ENCODE measurements at places on chromosomes 12 and 14.

- DNase-seq: no peak
Observed at GRCh38 chr14:73365727-73366126, 92.6 kb downstream of the NUMB start.

- no peak for DNase-seq
Observed at GRCh38 chr14:77241955-77242354, 29.1 kb downstream of the NGB start.

DNA sequence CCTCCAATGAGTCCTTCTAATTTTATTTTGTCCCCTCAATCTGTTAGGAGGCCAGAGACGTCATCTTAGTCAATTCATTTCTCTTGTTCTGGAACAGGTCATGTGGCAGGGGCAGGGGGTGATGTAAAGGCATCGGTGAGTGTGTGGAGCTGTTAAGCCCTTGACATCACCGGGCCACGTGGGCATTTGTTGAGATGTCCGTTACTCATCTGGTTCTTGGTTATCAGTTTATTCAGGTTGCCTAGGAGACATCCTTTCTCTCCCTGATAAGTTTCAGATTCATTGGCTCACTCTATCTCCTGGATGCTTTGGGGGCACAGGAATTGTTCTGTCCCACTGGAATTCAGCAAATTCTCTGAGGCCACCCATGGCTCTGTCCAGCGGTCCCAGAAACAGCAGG is 33.6 kb upstream of the SEL1L start:
- DNase-seq: no peak

DNA sequence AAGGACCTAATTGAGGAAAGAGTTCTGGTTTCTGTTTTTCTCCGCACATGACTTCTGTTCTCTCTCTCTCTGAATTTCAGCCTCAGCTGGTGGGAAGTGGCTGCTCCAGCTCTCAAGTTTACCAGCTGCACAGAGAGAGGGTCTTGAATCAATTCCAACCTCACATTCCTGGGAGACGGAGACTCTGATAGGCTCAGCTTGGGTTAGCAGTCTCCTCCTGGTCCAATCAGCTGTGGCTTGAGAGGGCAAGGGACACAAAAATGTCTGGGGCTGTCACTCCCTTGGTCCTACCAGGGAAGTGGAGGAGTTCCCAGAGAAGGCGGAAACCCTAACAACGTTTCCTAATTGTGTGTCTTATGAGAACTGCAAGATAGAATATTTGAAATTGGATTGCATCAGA is 7.0 kb downstream of the CCDC63 start:
- DNase-seq: no peak

- no peak for DNase-seq
Observed at GRCh38 chr12:4786795-4787194, 66.6 kb downstream of the GALNT8 start.

- DNase-seq: no peak
Observed at GRCh38 chr14:24576182-24576581, at the start of gene CTSG. Gene CTSG, minus strand, starts transcription at chr14:24576250. Its CDS starts 27 bp downstream, at chr14:24576223.

GRCh38 chr14:24347134-24347533 is 7.3 kb upstream of the RIPK3 start:
- DNase-seq: no peak

DNA sequence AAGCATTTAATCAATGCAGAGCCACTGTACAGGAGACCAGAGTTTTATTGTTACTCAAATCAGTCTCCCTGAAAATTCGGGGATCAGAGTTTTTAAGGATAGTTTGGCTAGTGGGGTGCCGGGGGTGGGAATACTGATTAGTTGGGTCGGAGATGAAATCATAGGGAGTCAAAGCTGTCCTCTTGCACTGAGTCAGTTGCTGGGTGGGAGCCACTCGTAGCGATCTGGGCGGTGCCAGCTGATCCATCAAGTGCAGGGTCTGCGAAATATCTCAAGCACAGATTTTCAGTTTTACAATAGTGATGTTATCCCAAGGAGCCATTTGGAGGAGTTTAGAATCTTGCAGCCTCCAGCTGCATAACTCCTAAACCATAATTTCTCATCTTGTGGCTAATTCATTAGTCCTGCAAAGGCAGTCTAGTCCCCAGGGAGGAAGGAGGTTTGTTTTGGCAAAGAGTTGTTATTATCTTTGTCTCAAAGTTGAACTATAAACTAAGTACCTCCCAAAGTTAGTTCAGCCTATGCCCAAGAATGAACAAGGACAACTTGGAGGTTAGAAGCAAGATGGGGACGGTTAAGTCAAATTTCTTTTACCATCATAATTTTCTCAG is 169.4 kb upstream of the PLEKHG7 start:
- DNase-seq: no peak

DNA sequence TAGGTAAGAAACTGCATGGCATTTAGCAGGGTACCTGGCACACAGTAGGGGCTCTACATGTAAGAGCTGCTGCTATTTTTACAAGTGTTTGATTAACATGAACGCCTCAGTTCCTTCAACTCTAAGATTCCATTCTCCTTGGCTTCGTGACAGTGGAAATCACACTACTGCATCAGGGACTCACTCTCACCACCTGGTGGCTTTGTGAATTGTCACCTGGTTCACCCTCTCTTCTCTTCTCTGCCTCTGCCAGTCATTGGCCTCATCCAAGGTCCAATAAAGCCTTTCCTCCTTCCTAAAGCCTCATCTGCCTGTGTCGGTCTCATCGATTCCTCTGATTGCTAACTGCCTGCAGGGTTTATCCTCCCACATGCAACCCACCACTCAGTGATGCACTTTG is 476.4 kb downstream of the VRK1 start:
- DNase-seq: no peak

DNA sequence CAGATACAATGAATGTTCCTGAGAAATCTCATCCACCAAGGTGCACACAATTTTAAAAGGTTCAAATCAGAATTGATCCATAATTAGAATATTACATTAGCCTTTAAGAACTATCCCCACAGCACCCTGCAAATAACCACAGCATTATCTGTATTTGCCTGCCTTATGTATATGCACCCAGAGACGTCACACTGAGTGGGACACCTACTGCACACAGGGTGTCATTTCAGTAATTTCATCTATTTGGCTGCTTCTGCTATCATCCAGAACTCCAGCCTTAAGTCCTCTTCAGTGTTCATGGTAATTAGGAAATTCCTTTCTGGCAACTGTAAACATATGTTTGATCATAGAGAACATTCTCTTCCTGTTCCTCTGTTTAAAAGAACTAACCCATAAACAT is 298.4 kb downstream of the SYT1 start:
- DNase-seq: no peak

- DNase-seq: no peak
Observed at GRCh38 chr12:118397708-118398440, 21.5 kb downstream of the SUDS3 start.

DNA sequence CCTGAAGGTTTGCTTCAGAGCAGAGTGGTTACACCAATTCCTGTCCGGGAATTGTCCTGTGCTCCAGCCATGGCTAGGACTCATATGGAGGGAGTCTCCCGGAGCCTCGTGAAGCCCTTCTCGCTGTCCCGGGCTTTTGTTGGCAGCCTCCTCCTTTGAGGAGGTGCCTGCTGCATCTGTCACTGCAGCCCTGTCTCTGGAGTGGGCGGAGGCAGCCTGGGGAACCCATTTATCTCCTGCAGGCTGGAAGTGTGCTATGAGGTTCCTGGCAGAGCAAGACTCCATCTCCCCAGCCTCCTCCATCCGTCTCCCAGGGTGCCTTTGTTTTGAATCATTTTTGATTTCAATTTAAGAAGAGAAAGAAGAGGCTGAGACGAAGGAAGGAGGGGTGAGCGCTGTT is 355.3 kb downstream of the GLT1D1 start:
- no peak for DNase-seq

DNA sequence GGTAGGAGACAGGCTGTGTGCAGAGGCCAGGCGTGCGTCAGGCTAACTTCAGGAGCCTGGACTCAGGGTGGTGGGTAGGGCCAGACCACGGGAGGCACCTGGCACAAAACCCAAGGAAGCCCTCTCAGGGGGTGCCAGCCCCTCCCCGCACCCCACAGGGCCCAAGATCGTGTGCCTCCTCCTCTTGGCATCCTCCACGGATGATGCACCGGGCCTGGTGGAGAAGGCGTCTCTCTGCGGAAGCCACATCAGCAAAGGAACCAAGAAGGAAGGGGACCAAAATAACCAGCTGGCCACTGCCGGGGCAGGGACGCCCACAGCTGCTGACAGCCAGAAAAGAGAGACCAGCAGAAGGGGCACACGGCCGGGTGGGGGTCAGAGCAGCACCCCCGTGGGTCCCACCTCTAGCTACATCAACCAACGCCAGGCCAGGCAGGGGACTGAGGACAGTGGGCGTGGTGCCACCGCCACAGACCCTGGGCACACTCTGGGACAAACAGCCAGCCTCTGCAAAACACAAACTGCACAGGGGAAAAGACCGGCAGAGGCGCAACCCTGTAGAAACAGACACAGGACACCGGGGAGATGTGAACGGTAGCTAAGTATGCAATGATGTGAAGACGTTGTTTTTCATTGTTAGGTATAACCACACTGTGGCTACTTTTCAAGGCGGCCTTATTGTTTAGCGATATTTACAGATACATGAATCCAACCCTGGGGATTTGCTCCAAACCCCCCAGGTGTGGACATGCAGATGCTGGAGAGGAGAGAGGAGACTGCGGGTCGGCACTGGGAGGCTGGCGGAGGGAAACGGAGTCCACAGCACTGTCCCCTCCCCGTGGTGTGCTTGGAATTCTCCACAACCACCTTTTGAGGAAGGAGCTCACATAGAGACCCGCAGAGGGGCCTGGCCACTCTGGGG is 26.1 kb upstream of the C14orf180 start:
- DNase-seq: no peak

GRCh38 chr14:22886500-22887259 is 3.7 kb downstream of the REM2 start:
- peak; percentile 95 for DNase-seq

Data from GM12865 (cell line).